ENCODE measurements at places on chromosomes 7 and 10. TPM values are rescaled to one million over a fixed set of nuclear protein-coding genes. Genes with fewer than 3 reads are reported as not detected.
A peak's percentile ranks its signal among the peaks of the same experiment; 100 is the strongest.

- peak; percentile 66 for DNase-seq
- H3K36me3 ChIP-seq: no peaks in the 10 kb centered on the region
- no peak overlapping the region for H3K4me3 ChIP-seq
- peaks cover 13% of the 10 kb centered on the region for H3K4me1 ChIP-seq
- H3K27me3 ChIP-seq: no peaks in the 10 kb centered on the region
Observed at GRCh38 chr10:18607503-18608378, 43.6 kb downstream of the NSUN6 start.

The CNNM2 gene
- total RNA-seq: 4.4 TPM

The ASAH2 gene
- 3.0 TPM for total RNA-seq

The HOXA2 gene
- total RNA-seq: 0.09 TPM

GRCh38 chr7:31767686-31768358 lies 80.8 kb downstream of the PPP1R17 start:
- no peak overlapping the region for H3K4me3 ChIP-seq
- no peaks in the 10 kb centered on the region for H3K27me3 ChIP-seq
- no peaks in the 10 kb centered on the region for H3K36me3 ChIP-seq
- DNase-seq: no peak
- H3K4me1 ChIP-seq: no peaks in the 10 kb centered on the region

Measured in pancreas (tissue), 10 donors.